ENCODE measurements at places on chromosomes 5 and 9.

DNA sequence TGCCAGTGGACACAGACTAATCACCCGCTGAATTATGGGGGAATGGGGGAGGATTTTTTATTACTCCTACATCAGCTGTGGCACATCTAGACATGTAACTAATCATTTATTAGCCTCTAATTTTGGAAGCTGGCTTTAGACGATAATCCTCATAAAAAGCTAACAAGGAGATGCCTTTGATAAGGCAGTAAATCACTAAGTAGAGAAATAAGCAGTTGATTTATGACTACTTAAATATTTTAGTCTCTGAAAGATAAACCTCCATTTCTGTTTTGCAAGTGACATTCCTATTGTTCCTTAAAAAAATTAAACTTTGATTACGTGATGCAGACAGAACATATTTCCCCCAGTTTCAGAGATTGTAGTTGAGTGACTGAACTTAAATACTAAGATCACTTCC lies 206.4 kb upstream of the CDKN2B start:
- no peak for DNase-seq

DNA sequence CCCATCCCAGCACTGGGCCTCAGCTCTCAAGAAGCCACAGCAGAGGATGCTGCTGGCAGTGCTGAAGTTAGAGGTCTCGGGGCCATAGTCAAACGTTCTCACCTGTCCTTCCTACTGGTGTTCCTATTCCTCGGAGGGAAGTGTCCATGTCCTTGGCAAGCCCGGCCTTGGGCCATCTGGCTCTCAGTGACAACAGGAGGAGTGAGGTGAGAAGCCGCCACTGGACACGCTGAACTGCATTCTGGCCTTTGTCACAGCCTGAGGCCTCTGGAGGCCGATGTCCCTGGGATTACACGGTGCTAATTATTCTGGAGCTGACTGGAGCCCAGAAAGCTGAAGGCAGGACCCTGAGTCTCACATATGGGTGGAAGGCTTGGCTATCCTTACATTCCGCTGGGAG lies 92.5 kb downstream of the OLFM1 start:
- no peak for DNase-seq

DNA sequence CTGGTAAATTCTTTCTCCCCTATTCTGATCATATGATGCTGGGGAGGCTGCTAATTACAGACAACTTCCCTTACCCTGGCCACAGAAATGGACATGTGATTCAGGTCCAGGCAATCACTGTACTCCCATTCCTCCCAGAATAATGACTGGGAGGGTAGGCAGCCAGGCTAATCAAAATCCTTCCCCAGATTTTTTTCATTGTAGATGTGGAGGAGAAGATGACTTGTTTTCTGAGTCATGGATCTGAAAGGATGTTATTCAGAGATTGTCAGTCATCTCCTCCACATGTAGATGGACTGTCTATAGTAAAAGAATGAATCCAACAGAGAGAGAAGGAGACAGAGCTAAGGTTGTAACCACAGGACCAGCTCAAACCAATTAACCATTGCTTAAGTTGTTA lies 123.9 kb upstream of the PUM3 start:
- no peak for DNase-seq

DNA sequence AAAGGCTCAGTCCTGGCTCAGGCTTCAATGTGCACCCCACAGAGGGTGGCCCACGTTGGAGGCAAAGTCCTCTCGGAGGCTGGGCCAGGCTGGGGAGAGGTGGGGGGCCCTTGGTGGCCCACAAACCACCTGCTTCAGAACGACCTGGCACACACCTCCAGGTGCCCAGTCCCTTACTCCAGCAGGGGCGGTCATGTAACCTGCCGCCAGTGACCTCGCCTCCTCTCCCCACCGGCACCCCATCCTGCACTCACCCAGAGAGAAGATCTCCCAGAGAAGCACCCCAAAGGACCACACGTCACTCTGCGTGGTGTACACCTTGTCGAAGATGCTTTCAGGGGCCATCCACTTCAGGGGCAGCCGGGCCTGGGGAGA lies 22.5 kb upstream of the SCGB3A1 start:
- no peak for DNase-seq

DNA sequence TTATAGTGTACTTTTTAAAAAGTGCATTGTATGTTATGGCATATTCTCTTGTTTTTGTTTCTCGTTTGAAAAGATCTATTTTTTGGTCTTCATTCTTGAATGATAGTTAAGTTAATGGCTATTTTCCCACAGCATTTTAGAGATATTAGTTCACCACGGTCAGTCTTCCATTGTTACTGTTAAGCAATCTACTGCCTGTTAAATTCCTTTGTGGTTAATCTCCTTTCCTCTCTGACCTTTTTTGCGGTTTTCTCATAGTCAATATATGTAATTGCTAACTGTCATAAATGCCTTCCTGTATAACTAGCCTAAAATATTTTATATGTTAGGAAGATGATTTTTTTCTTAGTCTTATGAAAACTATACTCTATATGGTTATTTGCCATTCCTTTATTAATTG lies 250.8 kb upstream of the FBXL7 start:
- DNase-seq: no peak

GRCh38 chr5:170769898-170770416 lies 13.6 kb upstream of the GABRP start:
- no peak for DNase-seq

DNA sequence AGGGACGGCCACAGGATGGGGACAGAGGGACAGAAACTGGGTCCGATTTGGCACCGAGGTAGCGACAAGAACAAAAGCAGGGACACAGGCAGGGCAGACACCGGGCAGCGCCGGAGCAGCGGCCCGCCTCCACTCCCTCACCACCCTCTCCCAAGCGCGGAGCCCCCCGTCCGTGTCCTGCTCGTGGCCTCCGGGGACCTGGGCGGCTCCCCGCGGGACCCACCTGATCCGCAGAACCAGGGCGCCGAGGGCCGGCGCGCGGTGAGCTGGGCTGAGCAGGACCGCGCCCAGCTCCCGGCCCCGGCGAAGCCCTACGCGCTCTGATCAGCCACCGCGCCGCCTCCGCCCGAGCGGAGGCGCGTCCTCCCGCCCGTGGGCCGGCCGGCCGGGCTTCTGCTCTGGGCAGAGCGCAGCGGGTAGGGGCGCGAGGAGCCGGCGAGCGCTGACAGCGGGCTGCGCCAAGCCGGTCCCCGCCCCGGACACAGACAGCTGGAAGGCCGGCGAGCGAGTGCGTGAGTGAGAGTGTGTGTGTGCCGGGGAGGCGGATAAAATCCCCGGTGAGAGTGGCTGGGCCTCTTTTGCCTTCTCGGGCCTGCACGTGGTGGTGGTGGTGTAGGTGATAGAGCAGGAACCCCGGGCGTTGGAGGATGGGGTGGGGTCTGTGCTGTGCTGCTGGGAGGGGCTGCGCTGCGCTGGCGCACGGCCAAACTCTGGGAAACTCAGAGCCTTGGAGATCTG lies at the start of gene GGTA1:
TSS of gene GGTA1 (minus strand) at position 418 of the 738 bp plus-strand sequence. CDS start 31,922 bp downstream, outside the sequence.
- DNase-seq: no peak

GRCh38 chr5:180977852-180978251 lies 10.8 kb upstream of the BTNL3 start:
- DNase-seq: no peak

DNA sequence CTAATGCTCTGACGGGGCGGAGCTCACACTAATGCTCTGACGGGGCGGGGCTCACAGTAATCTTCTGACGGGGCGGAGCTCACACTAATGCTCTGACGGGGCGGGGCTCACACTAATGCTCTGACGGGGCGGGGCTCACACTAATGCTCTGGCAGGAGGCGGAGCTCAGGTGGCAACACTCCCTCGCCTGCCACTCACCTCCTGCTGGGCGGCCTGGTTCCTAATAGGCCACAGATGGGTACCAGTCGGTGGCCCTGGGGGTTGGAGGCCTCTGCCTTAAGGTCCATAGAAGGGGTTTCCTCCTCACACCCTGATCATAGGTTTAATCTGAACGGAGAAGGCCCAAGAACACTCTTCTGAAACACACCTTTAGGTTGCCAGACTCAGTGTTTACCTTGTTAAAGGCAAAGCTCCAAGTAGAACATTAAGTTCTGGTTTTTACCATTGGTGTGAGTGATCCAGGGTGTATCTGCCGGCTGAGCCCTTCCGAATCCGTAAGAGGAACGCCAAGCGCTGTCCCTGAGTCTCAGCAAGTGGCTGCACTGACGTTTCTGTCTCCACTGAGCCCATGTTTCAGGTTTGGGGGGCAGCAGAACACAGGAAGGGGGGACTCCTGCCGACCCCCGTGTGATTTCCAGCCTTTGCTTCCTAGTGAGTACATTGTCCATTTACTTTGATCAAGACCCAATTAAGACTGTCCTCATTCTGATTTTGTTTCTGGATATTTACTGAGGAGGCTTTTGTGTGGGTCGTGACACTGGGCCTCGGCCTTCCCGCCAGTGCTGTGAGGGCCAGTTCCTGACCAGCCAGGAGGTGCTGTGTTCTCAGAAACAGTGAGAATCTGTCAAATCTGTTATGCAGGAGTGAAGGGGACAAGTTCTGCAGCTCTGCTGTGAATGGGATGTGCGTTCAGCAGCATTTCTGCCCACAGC lies 24.6 kb upstream of the LRRC14B start:
- no peak for DNase-seq

DNA sequence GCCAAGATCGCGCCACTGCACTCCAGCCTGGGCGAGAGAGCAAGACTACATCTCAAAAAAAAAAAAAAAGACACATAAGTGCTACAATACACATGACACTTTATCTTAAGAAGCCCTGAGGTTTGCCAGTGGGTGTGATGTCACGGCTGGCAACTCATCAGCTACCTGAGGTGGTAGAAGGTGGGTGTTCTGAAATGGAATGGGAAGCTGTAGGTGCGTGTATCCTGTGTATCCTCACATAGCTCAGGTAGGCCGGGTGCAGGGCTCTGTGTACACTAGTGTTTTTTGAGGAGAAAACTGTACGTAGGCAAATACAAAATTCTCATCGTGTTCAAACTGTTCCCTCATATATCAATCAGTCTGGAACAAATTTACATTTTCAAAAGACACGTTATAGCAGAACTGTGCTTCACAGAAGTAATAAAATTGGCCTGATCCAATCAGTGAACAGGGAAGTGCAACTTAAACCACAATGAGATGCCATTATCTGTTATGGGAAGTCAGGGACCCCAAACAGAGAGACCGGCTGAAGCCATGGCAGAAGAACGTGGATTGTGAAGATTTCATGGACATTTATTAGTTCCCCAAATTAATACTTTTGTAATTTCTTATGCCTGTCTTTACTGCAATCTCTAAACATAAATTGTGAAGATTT lies 10.4 kb downstream of the BICD2 start:
- DNase-seq: no peak

GRCh38 chr5:180647941-180648500 lies 1.4 kb downstream of the FLT4 start:
- no peak for DNase-seq

GRCh38 chr9:83699615-83700014 lies 8.1 kb downstream of the UBQLN1 start:
- no peak for DNase-seq

DNA sequence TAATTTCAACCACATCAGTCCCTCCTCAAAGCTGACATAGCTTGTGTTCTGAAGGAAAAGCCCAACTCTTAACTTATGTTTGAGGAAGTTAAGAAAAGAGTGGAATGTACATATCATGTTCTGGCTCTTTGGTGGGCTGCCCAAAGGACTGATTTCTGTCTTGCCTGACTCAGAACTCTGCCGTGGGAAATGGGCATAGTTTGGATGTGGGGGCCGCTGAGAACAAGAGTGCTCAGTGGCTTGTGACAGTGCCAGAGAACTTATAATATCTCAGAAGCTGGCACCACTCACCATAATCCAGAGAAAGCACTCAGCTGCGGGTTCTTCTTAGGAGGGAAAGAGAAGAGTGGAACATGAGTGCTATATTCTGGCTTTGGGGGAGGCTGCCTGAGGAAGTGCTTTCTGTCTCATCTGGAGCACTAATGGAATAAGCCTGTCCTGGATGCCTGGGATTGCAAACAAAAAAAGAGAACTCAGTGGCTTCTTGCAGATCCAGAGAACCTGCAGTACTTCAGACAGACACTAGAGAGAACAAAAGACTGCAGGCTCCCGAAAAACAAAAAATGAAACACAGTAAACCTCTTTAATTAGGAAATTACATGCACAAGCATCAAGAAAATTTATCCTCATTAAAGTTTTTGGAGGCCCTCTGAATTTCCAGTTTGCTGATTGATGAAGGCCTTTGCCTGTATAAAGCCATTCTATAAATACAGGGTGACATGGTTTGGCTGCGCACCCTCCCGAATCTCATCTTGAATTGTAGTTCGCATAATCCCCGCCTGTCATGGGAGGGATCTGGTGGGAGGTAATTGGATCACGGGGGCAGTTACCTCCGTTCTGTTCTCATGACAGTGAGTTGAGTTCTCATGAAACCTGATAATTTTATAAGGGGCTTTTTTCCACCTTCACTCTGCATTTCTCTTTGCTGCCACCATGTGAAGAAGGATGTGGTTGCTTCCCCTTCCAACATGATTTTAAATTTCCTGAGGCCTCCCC lies 207.0 kb downstream of the DMAC1 start:
- no peak for DNase-seq

All from KG1 (cell line).